ENCODE measurements at places on chromosomes 5 and 9.

GRCh38 chr5:19987612-19988361 is at the start of gene CDH18:
CDH18 (minus strand) TSS chr5:19988200; CDS start chr5:19838986, 149,214 bp downstream.
- no peak for DNase-seq

GRCh38 chr5:116626945-116627679 is 52.5 kb upstream of the SEMA6A start:
- DNase-seq = no peak

GRCh38 chr5:160011471-160011870 is 2.5 kb downstream of the TTC1 start:
- no peak for DNase-seq

DNA sequence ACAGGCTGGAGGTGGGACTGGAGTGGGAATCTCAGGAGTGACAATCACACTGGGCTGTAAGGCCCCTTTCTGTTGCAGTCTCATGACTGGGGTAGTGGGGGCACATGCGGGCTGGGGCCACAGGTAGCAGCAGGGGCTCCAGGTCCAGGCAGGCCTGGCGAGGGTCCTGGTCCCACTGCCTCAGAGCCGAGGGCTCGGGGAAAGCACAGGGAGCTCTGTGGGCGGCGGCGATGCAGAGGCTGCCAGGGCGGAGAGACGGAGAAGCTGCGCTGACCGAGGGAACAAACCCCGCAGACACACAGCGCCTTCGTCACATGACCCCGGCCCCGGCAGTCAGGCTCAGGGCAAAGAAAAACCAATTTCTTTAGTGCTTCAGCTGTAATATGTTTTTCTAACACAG is 5.3 kb upstream of the LHX3 start:
- no peak for DNase-seq

DNA sequence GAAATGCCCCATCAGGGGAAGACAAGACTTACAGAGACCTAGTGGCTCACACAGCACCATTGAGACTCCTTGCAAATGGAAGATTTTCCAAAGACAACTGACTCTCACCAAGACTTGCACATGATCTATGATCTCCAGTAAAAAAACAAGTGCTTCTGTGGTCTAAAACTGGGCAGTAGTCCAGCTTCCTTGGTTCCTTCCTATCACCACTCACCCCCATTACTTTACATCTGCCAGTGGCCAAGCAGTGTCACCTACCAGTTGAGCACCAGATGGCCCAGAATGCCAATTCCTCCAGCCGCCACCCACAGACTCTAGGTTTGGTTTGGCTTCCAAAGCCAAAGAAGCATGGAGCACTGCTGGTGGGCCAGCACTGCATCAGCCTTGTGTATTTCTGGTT is 47.7 kb downstream of the SH3TC2 start:
- DNase-seq = no peak

DNA sequence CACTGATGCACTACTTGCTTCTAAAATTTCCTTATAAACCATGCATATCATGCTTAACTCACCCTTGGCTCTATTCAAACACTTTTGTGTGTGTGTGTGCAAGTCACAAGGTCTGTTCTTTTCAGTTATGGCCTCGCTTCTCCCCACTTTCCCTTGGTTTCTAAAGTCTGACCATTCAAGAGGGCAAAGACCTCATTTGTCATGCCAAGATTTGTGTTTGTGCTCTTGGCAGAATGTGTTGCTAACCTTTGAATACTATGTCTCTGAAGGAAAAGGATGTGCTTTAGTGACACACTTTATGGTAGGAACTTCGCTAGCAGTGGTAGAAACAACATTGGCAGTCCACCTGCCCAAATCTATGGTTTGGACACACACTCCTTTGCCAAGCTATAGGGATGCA is 50.4 kb downstream of the SNX18 start:
- DNase-seq = no peak

GRCh38 chr5:90135779-90136378 is 273.7 kb downstream of the CETN3 start:
- DNase-seq = no peak

DNA sequence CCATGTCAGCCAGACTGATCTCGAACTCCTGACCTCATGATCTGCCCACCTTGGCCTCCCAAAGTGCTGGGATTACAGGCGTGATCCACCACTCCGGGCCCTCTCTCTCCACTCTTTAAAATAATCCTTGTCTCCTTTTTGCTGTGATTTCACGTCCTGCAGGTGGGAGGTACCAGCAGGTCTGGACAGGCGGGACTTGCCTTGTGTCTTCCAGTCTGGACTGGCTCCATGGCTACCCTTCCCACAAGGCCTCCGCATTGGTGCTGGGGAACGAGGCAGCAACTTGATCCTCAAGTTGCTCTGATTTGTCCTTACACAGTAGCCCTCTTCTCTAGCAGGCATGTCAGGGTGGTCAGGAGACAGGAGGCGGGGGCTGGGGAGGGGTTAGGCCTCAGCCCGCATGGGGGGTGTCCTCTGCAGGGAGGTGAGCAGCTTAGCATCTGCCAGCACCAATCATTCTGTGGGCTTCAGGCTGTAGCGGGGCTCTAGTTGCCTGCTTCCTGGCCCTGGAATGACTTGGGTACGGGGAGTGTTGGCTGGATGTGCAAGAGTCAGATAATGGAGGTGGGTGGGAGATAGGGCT is 54.3 kb downstream of the TENT4A start:
- DNase-seq = no peak

DNA sequence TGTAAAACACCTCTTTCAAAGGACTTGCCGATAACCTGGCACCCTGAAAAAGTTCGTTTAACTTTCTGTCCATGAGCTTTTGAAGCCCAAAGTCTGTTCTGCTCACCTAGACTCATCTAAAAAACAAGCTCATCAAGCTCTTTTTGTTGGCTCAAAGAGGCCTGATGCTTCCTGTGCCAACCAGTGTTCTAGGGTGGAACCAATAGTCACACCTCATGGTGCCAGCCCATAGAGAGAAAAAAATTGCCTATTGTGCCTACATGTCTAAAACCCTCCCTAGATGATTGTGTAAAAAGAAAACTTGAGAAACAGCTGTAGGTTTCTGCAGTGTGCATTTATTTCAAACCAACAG is 4.7 kb downstream of the SH3RF2 start:
- no peak for DNase-seq

GRCh38 chr5:109099081-109099480 is 310.7 kb downstream of the PJA2 start:
- no peak for DNase-seq

DNA sequence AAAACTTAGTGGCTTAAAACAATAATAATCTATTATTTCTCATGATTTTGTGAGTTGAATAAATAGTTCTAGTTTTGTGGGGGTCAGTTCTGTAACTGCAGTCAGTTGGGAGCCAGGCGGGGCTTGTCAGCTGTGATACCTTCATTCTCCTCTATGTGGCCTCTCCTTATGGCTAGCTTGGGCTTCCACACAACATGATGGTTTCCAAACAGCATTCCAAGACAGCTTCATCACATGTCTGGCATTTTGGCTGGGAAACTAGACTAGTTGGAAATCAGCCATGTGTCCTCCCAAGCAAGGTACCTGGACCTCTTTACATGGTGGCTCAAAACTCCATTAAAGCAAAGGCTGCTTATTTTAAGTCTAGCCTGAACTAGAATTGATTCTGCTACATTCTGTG is 61.4 kb upstream of the RANBP3L start:
- no peak for DNase-seq

DNA sequence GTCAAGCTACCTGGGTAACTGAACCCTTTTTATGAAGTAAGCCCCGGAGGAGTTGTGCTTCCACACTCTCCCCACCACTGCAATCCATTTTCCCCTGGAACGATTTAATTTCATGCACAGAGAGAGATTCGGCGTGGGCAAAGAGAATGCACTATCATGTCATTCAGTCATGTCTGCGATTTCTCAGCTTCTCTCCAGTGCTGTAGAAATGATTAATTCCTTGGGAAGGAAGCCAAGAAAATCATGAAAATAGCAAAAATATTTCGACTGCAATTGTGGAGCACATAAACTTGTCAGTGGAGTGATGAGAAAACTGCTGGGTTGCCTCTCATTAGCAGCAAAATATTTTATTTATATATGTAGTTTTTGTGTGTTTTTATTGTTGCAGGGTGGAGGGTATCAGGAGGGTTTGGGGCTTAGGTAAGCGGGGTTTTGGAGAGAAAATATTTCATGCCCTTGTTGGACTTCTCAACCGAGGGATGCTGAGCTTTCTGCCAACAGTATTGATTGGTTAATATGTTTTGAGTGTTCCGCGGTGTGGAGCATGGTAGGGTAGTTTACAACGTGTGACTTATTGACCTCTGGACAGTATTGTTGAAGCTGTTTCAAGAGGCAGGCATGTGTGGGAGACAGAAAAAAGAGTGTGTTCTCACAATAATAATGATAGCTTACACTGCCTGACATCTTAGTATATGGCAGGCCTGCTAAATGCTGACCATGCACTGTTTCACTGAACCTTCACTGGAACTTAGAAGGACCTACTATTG is 69.3 kb downstream of the SGCD start:
- DNase-seq = no peak

DNA sequence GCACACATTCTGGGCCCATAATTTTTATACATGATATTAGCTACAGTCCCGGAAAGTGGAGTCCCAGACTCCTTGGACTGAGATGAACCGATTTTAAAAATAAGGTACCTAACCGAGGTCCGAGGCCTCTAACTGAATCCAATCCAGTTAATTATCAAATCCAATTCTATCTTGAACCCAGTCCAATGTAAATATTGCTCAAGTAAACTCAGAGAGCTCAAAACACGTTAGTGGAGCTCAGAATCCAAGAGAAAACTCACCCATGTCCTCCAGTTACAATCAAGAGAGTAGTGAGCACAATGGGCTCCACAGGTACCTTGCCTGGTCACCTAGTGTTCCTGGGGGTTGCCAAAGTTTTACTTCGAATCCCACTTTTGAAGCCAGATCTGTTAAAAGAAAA is 37.9 kb upstream of the DIRAS2 start:
- no peak for DNase-seq

GRCh38 chr5:20307391-20307790 is 319.4 kb upstream of the CDH18 start:
- no peak for DNase-seq

DNA sequence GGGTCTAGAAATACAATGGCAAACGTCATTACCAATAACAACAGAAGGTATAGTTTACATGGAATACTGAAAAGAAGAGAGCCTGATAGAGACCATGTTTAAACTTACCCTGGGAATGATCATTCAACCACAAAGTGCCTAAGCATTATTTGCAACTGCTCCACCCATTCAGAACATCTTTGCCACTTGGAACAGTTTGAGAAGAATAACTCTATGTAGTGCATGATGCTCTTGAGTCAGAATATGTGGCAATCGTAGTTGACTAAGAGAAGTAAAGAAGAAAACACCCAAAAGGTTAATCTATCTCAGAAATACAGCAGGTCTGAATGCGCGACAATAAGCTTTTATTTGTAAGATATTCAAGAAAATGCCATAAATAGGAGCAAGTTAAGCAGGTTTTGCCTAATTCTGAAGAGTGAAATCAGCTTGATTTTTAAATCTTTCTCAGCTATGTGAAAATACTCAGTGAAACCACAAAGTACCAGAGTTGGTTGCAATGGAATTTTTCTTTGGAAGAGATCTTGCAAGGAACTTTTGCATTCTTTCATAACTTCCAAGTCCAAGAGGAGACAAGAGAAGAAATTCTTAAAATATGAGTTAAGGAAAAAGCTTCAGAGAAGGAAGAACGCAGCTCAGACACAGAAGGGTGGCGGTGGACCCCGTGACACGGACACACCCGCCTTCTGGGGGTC is 64.3 kb downstream of the HABP4 start:
- no peak for DNase-seq

- DNase-seq = peak; percentile 66
Observed at GRCh38 chr5:154756868-154757813, 2.0 kb downstream of the LARP1 start.

GRCh38 chr9:126880947-126881332 is 20.5 kb downstream of the ZBTB34 start:
- no peak for DNase-seq

DNA sequence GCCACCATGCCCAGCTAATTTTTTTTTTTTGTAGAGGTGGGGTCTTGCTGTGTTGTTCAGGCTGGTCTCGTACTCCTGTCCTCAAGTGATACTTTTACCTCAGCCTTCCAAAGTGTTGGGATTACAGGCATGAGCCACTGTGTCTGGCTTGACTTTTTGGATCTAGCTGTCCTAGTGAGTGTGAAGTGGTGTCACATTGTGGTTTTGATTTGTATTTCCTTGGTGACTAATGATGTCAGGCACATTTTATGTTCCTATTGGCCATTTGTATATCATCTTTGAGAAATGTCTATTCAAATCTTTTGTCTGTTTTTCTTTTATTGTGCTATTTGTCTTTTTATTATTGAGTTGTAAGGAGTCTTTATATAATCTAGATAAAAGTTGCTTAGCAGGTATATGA is 53.5 kb upstream of the MCCC2 start:
- no peak for DNase-seq

Data from ureter (tissue), 1 donor.